ENCODE measurements at places on chromosomes 1 and 21.

- no peak for DNase-seq
Measured at GRCh38 chr1:59368008-59368670, 71.2 kb downstream of the FGGY start.

- no peak for DNase-seq
Measured at GRCh38 chr1:233598891-233599541, 14.9 kb upstream of the KCNK1 start.

- DNase-seq = no peak
Measured at GRCh38 chr1:241542199-241542907, 10.2 kb downstream of the KMO start.

DNA sequence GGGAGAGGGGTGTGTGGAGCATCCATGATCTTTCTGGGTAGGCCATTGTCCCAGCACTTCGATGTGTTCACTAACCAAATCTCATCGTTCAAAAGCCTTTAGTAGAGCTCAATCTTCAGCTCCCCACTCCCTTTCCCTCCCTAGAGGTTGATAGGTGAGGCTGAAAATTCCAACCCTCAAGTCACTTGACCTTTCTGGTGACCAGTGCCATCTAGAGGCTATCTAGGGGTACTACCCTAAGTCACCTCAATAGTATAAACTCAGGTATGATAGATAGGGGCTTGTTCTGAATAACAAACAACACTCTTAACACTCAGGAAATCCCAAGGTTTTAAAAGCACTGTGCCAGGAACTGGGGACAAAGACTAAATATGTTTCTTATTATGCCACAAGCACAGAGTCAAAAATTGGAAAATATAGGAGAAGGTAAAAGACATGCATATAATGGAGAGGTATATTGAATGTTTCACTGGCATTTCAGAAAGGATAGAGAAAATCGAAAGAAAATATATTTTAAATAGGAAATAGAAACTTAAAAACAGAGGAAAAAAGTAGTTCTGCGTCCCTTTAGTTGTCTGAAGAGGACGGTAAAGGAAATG lies 42.9 kb upstream of the CD53 start:
- DNase-seq = no peak

DNA sequence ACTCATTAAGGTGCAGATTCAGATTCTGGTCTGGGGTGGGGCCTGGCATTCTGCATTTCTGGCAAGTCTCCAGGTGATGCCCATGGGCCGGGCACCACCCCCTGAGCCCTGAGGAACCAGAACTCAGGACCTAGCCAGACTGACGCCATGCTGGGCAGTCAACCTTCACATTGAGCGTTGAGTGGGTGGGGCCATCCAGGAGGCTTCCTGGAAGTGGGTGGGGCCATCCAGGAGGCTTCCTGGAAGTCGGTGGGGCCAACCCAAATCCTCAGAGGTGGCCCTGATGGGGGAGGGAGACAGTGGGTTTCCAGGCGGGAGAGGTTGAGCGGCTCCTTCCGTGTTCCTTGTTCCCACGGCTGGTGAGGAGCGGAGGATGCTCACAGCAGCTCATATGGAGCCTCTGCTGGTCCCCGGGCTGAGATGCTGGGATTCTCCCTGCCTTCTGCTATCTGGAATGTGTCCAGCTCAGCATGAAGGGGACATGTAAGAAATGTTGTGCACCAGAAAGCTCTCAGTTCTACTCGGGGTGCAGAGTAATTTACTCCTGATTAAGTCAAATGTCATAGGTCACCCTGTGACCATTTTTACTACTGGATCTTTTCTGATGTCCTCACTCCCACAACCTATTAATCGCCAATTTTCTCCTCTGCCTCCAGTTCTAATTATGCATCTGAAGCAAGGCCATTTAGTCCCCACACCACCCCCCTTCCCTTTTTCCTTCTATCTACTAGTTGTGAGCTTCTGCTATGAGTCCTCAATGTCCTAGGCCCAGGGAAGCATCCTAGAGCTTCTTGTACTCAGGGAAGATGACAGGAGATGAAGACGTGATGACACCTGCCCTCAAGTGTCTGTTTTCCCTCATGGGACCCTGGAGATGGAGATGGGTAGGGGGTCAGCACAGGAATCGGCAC lies 435.4 kb downstream of the PTPRU start:
- DNase-seq = no peak

DNA sequence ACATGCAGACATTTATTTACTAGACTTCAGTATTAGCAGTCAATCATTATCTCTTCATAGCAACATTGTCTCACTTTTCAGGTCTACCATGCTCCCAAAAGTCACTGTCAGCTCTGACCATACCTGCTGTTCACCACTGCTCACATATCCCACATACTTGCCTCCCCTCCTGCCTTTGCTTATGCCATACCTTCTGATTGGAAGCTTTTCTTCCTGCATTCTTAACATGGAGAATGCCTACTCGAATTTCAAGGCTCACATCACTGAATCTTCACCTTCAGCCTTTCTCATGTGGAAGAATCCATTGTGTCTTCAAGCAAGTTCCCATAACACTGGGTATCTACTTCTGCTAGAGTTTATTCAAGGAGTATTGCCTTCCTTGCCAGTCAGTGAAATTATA lies 135.4 kb downstream of the NTNG1 start:
- no peak for DNase-seq

DNA sequence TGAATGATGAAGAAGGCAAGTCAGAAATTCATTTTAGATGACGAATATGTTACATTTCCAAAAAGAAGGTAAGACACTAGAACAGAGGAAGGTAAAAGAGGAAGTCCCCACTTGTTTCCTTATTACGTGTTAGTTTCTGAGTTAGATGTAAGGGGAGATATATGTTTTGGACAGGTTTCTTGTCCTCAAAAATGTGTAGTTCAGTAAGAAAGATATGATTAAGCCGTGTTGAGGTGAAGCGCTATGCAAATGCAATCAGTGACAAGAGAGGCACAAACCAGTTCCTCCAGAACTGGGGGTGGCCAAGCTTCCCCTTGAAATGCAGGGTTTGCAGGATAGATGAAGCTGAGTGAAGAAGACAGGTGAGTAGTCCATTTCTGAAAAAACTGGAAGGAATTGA lies 293.3 kb upstream of the RUNX1 start:
- no peak for DNase-seq

- no peak for DNase-seq
Measured at GRCh38 chr1:15952317-15953258, 23.3 kb downstream of the ZBTB17 start.

- no peak for DNase-seq
Measured at GRCh38 chr1:230291731-230292620, 134.2 kb downstream of the PGBD5 start.

DNA sequence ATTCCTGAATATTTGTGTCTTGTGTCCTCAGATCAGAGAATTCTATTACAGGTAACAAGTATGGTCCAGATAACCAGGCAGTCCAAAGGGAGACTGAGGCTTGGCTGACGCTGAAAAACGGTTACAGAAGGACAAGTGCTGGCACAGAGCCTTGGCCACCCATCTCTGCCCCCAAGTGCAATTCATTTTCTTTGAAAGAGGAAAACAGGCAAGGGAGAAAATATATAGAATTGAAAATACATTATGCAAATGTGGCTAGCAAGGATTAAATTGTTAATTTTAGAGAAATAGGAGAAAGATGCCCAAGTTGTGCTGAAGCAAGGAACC lies 1.2 kb downstream of the SORT1 start:
- DNase-seq = no peak

DNA sequence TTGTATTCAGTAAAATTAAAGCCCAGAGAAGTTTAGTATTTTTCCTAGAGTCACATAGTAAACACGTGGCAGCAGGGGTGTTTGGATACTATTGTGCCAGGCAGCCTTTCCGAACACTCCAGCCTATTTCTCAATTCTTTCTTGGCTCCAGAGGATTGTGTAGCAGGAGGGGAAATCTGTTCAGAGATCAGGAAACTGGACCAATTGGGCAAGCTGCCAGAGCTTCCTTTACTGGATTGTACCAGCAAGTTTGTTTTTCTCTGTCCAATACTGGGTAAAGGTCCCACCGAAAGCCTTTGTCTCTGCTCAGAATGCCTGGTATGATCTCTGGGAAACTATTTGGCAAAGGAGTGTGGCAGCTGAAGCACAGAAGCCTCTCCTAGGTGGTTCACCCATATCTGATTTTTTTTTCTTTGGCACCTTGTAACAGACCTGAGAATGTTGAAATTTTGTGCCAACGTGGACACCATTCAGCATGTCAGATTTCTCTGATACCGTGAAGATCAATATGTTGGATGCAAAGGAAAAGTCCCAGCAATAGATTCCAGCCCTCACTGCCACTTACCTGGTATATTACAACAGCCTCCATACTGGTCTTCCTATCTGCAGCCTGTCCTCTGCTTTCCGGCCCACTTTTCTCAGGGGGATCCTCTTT lies 126.2 kb downstream of the FGGY start:
- DNase-seq = no peak

DNA sequence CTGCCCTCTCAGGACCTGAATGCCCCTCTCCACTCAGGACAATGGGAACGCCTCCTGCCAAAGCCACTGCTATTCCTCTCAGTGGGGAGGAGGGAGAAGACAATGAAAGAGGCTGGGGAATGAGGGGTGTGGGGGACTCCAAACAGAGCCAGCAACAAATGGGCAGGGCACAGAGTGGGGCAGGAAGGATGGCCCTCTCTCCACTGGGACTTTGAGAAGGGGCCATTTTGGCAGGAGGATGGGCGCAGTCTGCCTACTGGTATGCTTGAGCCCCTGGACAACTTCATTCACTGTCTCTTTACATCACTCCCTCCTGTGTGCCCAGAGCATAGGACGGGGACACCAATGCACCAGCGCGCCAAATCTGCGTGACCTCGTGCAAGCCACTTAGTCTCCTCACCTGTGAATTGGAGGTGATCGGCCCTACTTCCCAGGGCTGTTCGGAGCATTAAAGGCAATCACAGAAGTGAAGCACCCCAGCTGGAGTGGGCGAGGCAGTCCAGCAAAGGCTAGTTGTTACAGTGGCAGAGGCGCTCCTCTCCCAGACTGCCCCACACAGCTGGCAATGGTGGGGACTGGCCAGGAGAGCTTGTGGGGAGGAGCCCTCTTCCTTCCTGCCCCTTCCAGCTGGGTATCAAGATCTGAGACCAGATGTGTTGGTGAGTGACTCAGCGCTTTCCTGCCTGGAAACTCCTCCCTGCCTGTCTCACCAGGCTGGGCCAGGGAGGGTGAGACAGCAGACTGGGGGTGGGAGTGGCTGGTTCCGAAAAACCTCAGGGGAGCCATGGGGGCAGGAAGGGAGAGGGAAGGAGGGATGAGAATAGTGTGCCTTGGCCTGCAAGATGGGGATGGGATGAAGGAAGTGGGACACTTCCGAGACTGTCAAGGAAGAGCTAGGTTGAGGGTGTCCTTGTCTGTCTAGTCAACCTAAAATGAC lies 22.4 kb upstream of the SYNC start:
- DNase-seq = no peak

GRCh38 chr1:201637282-201638079 lies 98.6 kb downstream of the NAV1 start:
- no peak for DNase-seq

DNA sequence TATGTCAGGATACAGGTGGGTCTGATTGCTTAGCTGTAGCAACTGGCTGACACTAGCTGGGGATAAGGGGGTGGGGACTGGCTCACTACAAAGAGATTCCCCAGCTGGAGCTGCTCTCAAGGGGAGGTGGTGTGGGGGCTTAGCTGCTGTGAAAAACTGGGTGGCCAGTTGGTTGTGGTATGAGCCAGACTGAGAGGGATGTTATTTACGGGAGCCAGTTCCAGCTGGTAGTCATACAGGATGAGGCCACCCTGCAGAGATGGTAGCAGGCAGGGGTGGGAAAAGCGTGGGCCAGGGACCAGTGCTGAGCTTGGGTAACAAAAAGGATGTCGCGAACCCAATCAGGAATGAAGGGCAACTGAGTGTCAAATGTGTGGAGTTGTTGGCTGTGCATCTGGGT lies 204.0 kb upstream of the C21orf91 start:
- no peak for DNase-seq

GRCh38 chr21:46193829-46194373 lies 9.6 kb upstream of the SPATC1L start:
- no peak for DNase-seq
